CD4-positive, alpha-beta T cell (primary cell): ENCODE measurements at places on chromosomes 5 and 9.

GRCh38 chr9:92745881-92746280, 18.8 kb downstream of the BICD2 start:
- no peak for DNase-seq

GRCh38 chr5:172687940-172688339, 46.9 kb downstream of the NEURL1B start:
- no peak for DNase-seq

GRCh38 chr5:142215915-142216681, 107.5 kb downstream of the NDFIP1 start:
- DNase-seq: no peak

GRCh38 chr9:121667214-121667613, 15.8 kb downstream of the DAB2IP start:
- no peak for DNase-seq

GRCh38 chr5:180378438-180379344, 25.6 kb upstream of the GFPT2 start:
- no peak for DNase-seq

GRCh38 chr9:91118704-91119025, 243.1 kb downstream of the AUH start:
- DNase-seq: no peak

DNA sequence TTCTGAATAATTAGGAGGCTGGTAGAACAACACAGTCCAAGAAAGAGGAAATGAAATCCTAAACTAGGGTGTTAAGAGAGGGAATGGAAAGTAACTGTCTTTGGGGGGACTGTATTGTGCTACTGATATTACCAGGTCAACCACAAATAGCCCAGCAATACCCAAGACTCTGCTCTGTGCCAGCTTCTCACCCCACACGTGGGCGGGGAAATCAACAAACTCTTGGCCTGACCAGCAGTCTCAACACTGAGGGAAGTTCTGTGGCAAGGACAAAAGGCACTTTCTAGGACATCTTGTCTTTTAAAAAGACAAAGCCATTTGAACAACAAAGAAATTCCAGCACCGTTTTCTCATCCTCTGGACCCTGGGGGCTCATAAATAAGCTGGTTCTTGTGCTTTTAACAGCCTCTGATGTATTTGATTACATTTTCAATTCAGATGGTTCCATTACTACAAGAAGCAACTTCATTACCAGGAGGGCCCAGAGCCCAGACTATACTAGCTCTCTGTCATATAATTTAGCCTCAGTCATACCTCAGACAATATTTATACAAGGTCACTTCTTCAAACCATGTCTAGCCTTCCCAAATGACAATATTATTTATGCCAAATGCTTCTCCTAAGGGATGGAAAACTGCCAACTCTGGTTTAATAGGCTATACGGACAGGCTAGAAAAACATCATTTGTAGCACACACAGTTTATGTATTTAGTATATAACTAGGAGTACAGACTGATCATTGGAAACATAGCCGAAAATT, 297.8 kb downstream of the CWC27 start:
- no peak for DNase-seq

- no peak for DNase-seq
These were observed 94.0 kb downstream of the EDIL3 start for GRCh38 chr5:84290673-84291072.

DNA sequence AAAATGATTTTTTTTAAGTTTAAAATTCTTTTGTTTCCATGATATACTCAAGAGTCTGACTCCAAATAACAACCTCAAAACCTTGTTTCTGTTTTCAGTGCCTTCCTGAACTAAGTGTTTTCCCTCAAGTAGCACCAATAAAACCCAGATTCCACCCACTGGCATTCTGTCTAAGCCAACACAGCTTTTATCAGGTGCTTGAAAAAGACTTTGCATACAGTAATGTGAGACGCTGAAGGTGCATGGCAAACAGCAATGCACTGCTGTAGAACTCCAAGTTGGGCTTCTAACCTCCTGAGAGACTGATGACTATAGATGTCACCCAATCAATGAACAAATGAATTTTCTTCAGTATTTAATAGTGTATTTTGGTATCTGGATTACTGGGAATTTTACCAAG, 95.7 kb downstream of the NFIB start:
- DNase-seq: no peak

DNA sequence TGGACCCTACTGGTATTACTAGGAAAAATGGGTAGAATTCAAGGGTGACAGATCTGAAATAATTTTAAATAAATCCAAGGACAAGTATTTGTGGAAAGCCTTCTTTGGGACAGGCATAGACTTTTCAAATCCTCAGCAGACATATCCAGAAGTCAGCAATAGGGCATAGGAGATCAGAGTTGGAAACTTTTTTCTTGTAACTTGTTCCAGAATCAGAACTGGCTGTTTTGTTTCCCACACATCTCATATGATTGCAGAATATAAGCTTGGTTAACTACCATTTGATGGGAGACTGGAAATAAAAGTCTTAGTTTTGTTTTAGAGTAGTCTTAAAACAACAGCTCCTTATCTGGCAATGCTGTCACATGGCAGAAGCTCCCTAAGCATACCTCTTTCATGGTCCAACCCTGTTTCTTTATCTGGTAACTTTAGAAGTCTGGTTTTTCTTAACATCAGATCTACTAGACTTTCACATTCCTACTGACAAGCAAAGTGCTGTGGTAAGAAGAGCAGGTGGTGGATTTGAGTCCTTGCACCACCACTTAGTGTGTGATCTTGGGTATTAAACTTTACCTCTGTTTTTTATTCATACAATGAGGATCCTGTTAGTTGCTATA, 25.1 kb downstream of the XRCC4 start:
- DNase-seq: no peak

GRCh38 chr9:126860757-126861466, 473 bp downstream of the ZBTB34 start:
- no peak for DNase-seq
